Activated CD8-positive, alpha-beta memory T cell treated with anti-CD3 and anti-CD28 coated beads, Interleukin-2, amount 10 ng/mL, durations not matched to agents 7 days and 5 days (primary cell): ENCODE measurements at places on chromosomes 6 and 20. TPM values are rescaled to one million over a fixed set of nuclear protein-coding genes. Genes with fewer than 3 reads are reported as not detected.

DNA sequence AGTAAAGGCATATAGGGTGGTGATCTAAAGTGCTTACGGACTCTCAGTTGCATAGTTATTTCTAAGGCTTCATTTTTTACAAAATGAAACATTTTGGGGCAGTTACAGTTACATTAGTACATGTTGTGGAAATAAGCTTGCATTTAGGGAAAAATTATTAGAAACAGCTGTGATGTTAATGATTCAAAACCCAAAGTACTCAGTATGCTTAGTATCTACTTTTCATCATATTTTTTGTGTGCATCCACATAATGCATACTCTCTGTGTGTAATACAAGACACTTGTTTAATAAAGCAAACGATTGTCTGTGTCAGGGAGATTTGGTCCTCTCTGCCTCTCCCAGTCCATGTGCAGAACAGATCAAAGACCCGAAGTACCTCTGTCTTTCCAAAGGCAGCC, 11.4 kb upstream of the TBX18 start:
- H3K27ac ChIP-seq: no peak overlapping the region
- H3K27me3 ChIP-seq: peaks cover 57% of the 10 kb centered on the region
- no peak for DNase-seq
- H3K4me3 ChIP-seq: no peak overlapping the region
- H3K36me3 ChIP-seq: peaks cover 3% of the 10 kb centered on the region
- H3K4me1 ChIP-seq: no peaks in the 10 kb centered on the region

DNA sequence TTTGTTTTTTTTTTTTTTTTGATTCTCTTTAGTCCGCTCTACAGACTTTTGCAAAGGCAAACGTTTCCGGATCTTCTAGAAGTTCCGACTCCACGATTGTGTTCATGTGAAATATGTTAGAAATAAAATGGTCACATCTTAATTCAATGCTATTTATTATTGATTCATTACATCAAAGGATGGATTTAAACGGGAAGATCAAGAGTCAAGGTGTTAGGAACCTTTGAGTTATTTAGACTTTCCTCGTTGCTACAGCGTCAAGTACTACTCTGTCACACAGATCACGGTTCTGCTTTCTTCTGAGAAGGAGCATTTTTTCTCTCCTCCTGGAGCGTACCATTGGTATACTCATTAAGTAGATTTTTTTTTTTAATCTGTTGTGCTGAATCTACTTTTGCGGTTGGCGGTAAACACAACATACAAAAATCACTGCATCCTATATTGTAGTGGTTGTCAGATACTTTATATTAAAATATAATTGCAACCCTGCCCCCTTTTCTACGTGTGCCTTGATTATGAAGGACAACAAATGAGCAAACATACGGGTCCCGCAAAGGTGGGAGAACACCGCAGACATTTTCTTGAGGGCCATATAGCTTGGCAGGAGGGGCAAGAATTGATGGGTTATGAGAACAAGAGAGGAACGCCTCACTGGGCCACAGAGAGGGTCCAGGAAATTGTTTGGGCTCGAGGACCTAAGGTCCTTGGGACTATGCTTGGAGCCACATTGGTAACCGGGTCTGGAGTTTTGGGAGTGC, 17.5 kb downstream of the HMGN4 start:
- H3K4me1 ChIP-seq: peaks cover 19% of the 10 kb centered on the region
- H3K27ac ChIP-seq: peak overlapping the region; percentile 24
- H3K36me3 ChIP-seq: no peaks in the 10 kb centered on the region
- peak overlapping the region; percentile 40 for H3K4me3 ChIP-seq

DNA sequence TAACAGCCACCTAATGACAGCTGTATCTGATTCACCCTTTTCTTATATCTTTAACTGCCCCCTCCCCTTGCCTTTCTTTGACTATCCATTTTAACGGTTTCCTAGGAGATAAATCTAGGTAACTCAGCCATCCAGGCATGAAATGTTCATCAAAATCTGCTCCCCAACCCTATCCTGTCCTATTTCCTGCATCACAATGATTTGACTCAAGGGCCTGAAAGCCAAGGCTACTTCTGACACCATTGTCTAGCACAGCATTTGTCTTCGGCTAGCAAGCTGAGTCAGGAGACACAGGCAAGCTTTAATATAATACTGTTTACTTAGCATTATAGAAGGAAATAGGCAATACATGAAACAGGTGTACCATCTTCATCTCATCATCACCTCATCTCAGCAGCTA, 31.6 kb upstream of the MANEA start:
- no peak overlapping the region for H3K4me3 ChIP-seq
- no peaks in the 10 kb centered on the region for H3K4me1 ChIP-seq
- no peak for DNase-seq
- no peaks in the 10 kb centered on the region for H3K36me3 ChIP-seq
- H3K27me3 ChIP-seq: peaks cover 5% of the 10 kb centered on the region
- H3K27ac ChIP-seq: no peak overlapping the region

DNA sequence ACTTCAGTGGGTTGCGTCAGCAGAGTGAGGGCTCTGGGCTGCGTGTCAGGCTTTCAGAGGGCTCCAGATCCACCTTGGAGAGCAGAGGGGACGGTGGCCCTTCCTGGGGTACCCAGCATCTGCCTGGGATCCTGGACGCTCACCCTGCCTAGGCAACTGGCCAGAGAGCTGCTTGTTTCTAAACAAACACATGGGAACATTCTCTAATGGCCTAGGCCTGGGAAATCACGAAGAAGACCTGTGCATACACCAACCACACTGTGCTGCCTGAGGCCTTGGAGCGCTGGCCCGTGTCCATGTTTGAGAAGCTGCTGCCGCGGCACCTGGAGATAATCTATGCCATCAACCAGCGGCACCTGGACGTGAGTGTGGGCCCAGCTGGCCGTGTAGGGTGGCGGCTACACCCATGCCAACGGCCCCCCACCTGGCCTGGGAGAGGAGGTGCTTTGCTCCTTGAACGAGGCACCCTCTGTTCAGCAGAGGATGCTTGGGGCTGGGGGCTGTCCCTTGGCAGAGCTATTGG, 32.2 kb downstream of the PYGB start:
- no peaks in the 10 kb centered on the region for H3K27me3 ChIP-seq
- DNase-seq: no peak
- no peak overlapping the region for H3K4me3 ChIP-seq

GRCh38 chr20:10172998-10173655, 45.5 kb upstream of the SNAP25 start:
- no peak overlapping the region for H3K27ac ChIP-seq
- H3K4me1 ChIP-seq: peaks cover 2% of the 10 kb centered on the region
- no peaks in the 10 kb centered on the region for H3K36me3 ChIP-seq
- no peak for DNase-seq
- peaks cover 30% of the 10 kb centered on the region for H3K27me3 ChIP-seq
- no peak overlapping the region for H3K4me3 ChIP-seq

DNA sequence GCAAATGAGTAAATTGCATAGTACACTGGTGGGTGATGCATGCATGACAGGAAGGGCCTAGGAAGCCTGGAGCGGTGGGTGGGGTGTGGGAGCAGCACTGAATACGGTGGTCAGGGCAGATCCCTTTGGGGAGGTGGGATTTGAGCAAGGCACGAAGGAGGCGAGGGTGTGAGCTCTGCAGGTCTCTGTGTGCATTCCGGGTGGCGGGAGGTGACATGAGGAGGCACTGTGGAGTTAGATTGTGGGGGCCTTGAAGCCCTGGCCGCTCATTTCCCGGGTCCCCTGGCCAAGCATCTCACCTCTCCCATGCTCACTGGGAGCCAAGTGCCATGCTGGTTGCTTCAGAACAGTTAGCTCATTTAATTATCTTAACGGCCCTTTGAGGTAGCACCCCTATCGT, 6.2 kb upstream of the SPDEF start:
- no peaks in the 10 kb centered on the region for H3K36me3 ChIP-seq
- no peaks in the 10 kb centered on the region for H3K4me1 ChIP-seq
- no peaks in the 10 kb centered on the region for H3K27me3 ChIP-seq
- H3K4me3 ChIP-seq: no peak overlapping the region
- no peak for DNase-seq
- no peak overlapping the region for H3K27ac ChIP-seq

DNA sequence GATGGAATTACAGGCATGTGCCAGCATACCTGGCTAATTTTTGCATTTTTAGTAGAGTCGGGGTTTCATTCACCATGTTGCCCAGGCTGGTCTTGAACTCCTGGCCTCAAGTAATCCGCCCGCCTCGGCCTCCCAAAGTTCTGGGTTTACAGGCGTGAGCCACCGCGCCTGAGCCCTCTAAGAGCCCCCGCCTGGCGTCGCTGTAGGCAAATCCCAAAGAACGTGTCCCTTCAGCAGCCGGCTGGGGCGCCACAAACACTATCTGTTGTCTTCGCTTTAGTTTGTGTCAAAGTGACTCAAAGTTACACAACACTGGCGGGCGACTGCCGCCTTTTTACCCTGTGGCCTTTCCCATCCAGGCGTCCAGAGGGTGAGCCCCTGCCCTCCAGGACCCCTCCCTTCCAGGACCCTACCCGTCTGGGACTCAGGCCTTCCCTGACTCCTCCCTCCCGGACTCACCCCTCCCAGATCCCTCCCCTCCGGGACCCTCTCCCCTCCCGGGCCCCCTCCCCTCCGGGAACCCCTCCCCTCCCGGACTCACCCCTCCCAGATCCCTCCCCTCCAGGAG, 940 bp upstream of the ADRM1 start:
- H3K36me3 ChIP-seq: peaks cover 19% of the 10 kb centered on the region
- DNase-seq: peak; percentile 95
- no peaks in the 10 kb centered on the region for H3K27me3 ChIP-seq

DNA sequence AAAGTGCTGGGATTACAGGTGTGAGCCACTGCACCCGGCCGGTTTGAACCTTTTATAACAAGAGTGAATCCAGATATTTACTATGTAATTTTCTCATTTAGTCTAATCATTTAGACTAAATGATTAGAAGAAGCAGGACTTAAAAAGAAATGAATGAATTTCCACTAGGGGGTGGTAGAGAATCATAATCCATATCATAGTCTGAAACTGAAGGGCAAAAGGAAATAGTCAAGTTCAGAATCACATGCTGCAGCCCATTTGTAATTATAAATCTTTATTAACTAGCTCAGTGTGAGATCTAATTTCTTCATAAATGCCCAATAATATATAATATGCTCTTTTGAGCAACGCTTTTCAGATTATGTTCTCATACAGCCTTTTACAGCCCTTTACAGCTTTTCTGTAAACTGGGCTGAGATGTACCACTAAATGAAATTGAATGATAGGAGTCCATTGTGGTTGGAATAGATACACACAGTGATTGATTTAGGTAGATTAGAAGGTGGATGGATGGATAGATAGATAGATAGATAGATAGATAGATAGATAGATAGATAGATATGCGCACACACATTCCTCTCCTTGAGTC, 31.8 kb downstream of the PSMB9 start:
- H3K27me3 ChIP-seq: peaks cover 11% of the 10 kb centered on the region
- H3K4me1 ChIP-seq: peaks cover 3% of the 10 kb centered on the region
- H3K36me3 ChIP-seq: peaks cover under 1% of the 10 kb centered on the region
- no peak for DNase-seq

- H3K36me3 ChIP-seq: no peaks in the 10 kb centered on the region
- no peak overlapping the region for H3K27ac ChIP-seq
- no peak overlapping the region for H3K4me3 ChIP-seq
- no peaks in the 10 kb centered on the region for H3K4me1 ChIP-seq
- DNase-seq: no peak
- H3K27me3 ChIP-seq: no peaks in the 10 kb centered on the region
Measured at GRCh38 chr6:123899745-123900144, 96.1 kb downstream of the NKAIN2 start.

DNA sequence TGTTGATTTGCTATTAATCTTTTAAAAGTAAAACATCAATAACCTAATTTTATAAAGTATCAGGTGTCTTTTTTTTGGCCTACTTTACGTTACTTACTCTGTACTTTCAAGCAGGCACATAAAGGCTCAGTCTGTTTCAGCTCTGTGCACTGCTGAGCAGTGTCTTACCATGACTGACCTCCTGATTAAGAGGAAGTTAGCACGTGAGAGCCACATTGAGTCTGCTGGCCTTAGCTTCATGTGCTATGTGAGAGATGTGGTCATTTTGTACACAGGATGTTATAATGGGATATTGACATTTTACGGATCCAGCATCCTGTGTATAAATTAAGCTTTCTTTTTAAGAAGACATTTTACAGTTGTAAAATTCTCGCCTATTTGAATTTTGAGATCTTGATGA, 31.9 kb downstream of the ARID1B start:
- H3K27me3 ChIP-seq: no peaks in the 10 kb centered on the region
- peaks cover 10% of the 10 kb centered on the region for H3K36me3 ChIP-seq
- no peak for DNase-seq
- no peak overlapping the region for H3K4me3 ChIP-seq
- H3K4me1 ChIP-seq: peaks cover 25% of the 10 kb centered on the region

- no peak for DNase-seq
- no peaks in the 10 kb centered on the region for H3K36me3 ChIP-seq
- no peaks in the 10 kb centered on the region for H3K27me3 ChIP-seq
- no peaks in the 10 kb centered on the region for H3K4me1 ChIP-seq
Measured at GRCh38 chr6:74167511-74167910, 471.5 kb downstream of the CD109 start.

DNA sequence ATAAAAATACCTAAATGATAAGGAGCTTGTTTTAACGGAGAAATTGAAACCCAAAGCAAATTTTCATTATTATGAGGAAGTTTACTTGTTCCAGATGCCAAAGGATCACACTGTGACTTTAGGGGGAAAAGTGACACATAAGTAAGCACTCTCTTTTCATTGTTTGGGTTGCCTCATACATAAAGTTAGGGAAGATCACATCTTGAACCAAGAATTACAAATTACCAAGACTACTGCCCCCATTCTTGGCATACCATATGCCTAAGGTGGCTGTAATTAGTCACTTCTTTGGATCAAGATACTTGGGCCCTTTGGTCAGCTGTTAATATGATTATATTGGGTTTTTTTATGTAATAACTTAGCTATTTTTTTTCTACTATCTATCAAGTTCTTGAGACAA, 269.0 kb downstream of the COL12A1 start:
- H3K4me3 ChIP-seq: no peak overlapping the region
- no peak for DNase-seq
- no peaks in the 10 kb centered on the region for H3K4me1 ChIP-seq
- no peak overlapping the region for H3K27ac ChIP-seq
- no peaks in the 10 kb centered on the region for H3K36me3 ChIP-seq
- H3K27me3 ChIP-seq: no peaks in the 10 kb centered on the region

DNA sequence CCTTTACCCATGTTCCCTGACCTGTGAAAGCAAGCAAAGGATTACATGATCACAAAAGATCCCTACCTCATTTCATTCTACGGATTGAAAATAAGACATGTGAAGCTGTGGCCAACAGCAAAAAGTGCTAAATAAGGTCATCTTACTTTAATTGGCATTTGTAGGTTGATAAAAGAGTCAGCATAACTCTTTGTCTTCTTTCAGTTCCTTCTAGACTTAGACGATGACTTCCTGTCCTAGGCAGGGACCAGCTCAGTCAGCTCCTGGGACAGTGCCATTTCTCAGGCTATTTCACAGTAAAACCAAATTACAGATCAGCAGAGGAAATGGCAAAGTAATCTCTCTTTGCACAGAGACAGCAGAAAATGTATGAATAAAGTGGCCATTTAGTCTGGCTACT, 480.7 kb downstream of the RFPL4B start:
- H3K27ac ChIP-seq: no peak overlapping the region
- H3K4me1 ChIP-seq: no peaks in the 10 kb centered on the region
- no peaks in the 10 kb centered on the region for H3K27me3 ChIP-seq
- no peak overlapping the region for H3K4me3 ChIP-seq
- no peaks in the 10 kb centered on the region for H3K36me3 ChIP-seq

CDC40 gene
- 27.9 TPM for total RNA-seq

PLA2G7 gene
- not detected for total RNA-seq

MYLK4 gene
- total RNA-seq: 0.18 TPM

PTCHD4 gene
- total RNA-seq: not detected

TRIM15 gene
- total RNA-seq: not detected

COX4I2 gene
- not detected for total RNA-seq

RBBP8NL gene
- total RNA-seq: not detected

KIF25 gene
- not detected for total RNA-seq

HSPA12B gene
- not detected for total RNA-seq

C20orf144 gene
- 0.30 TPM for total RNA-seq

PRSS35 gene
- not detected for total RNA-seq

PMEPA1 gene
- total RNA-seq: 0.20 TPM

ADGB gene
- total RNA-seq: not detected
